Stimulated activated CD8-positive, alpha-beta memory T cell treated with anti-CD3 and anti-CD28 coated beads, Interleukin-15, amount 100 ng/mL, for 1 hour (primary cell): ENCODE measurements at places on chromosomes 5 and 9.

DNA sequence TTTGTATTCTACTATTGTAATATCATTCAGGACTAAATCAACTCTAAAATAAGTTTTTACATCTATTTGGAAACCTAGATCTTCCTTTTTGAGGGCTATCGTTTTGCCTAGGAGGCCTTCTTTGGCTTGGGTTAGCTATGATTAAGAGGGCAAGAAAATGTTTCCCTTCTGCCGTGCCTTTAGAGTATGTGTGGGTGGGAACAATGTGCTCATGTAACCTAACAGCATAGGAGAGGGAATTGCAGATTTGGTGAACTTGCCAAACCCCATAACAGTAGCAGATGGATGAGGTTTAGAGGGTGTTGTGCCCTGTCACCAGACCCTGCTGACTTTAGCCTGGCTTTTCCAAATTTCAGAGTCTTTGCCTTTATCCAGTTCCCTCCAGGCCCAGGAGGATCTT, 339.0 kb downstream of the ADGRV1 start:
- DNase-seq: no peak

- DNase-seq: no peak
These were observed 588.3 kb downstream of the BNC2 start for GRCh38 chr9:16282216-16282615.

- no peak for DNase-seq
These were observed 18.1 kb upstream of the RPL26L1 start for GRCh38 chr5:172941067-172941516.

GRCh38 chr9:33143241-33143661, 23.9 kb downstream of the B4GALT1 start:
- DNase-seq: no peak

GRCh38 chr5:136114414-136115125, 18.1 kb upstream of the SMAD5 start:
- no peak for DNase-seq

DNA sequence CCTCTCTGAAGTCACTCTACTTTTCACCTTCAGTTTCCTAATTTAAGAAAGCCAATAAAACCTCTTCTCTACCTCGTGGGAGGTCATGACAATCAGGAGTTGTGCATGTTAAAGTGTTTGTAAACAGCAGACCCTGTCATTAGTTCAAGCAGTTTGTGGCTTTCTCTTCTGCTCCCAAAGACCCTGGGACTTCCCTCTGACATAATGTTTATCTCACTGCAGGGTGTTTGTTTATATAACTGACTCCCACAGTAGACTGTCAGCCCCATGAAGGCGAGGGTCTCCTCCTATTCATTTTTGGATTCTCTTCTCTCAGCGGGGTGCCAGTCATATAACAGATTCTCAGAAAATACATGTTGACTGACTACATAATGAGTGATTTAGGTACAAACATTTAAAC, 360.0 kb upstream of the ZNF462 start:
- DNase-seq: no peak

- no peak for DNase-seq
These were observed 21.5 kb upstream of the MYO10 start for GRCh38 chr5:16957304-16958196.

- DNase-seq: peak; percentile 59
These were observed 13.8 kb downstream of the EXOSC2 start for GRCh38 chr9:130707225-130707976.

GRCh38 chr9:27276193-27277030, 20.5 kb downstream of the EQTN start:
- DNase-seq: no peak

GRCh38 chr9:119761812-119762211, 392.6 kb upstream of the BRINP1 start:
- DNase-seq: no peak

DNA sequence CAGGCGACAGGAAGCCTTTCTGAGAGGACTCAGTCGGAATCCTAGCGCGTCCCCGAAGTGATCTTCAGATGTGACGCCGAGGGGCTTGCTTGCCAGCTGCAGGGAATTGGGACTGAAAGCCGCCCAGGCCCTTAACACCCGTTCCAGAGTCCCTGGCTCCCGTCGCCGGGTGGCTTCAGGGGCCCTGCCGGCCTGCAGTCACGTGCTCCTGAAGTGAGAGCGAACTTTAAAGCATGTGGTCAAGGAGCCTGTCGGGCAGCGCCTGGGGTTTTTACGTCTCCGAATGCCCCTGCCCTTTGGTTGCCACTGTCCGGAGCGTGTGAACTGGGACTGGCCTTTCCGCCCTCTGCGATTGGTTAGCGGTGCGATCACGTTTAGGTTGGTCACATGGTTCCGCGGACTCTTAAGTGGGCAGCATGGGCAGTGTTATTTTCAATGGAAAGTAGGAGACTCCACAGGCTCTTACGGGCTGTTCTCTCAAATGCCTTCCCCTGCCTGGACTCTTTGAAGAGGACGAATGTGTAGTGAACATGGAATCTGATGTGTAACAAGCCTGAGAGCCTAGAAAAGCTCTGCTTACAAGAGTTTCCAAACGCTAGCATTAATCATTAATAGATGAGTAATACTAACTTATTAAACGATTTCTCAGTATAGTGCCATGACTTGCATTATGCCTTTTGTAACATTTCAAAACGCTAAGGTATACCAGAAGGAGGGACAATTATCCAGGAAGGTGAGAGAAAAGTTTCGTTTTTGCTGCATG, 1.9 kb downstream of the VLDLR start:
- DNase-seq: no peak

DNA sequence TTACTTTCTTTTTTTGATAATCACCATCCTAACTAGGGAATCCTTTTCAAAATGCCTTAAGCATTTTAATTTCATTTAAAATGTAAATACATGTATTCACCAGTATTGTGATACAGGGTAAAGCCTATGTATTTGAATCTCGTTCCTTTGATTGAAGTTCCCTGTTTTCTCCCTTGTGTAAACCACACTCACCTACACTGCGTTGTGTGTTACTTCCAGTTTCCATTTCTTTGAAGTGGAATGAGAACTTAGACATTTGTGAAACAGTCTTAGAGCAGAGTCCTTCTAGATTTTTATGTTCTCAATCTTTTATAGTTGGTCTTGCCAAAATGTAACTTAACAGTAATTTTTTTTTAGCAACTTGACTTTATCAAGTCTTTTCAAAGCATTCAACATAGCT, 101.4 kb downstream of the ZNF462 start:
- DNase-seq: no peak

- no peak for DNase-seq
These were observed 18.6 kb upstream of the SLC6A19 start for GRCh38 chr5:1182633-1183423.

- no peak for DNase-seq
These were observed 2.9 kb downstream of the TNIP1 start for GRCh38 chr5:151077967-151078366.

DNA sequence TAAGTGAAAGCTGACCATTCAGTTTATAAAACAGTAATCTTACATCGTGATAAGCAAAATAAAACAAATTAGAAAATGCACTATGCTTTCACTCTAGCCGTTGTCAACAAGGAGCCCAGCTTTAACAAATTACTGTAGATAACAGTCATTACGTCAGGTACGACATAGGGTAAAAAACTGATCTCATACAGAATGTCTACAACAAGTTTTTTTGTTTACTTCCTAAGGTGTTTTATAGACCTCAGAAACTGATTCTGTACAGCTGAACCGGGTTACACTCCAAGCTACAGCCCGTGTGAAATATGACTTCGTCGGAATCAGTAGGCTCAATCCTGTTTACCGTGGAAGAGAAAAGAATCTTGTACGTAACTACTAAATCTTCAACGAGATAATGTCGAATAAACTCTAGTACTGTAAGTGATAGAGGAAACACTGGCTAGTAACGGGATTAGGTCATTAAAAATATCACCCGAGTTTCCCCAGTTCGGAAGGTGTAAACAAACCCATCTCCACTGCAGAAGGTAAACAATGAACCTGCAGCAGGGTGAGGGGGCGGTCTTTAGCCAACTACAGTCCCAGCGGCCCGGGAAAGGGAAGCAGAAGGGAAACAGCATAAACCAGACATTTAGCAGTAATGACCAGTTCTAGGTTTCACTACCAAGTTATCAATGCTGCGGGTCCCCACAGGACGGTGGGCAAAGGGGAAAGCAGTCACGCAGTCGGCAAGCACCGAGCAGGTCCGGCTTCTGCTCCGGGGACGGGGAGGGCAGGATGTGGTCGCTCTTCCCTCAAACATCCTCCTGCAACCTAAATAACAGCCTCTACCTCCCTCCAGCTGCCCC, 1.1 kb downstream of the RICTOR start:
- peak; percentile 14 for DNase-seq

GRCh38 chr9:125841444-125841843, 94.3 kb downstream of the PBX3 start:
- no peak for DNase-seq

DNA sequence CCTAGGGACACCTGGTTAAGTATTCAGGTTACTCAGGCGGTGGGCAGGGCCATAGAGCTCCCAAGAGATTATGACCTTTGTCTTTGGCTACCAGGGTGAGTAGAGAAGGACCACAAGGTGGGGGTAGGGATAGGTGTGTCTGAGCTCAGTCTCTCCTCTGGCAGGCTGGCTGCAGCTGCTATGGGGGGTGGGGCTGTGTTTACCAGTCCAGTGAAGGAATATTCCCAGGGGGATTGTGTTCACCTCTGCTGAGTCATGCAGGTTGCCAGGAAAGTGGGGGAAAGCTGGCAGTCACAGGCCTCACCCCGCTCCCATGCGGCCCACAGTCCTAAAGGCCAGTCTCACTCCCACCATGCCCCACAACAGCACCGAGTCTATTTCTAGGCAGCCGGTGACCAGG, 53.6 kb upstream of the POU5F2 start:
- DNase-seq: no peak

DNA sequence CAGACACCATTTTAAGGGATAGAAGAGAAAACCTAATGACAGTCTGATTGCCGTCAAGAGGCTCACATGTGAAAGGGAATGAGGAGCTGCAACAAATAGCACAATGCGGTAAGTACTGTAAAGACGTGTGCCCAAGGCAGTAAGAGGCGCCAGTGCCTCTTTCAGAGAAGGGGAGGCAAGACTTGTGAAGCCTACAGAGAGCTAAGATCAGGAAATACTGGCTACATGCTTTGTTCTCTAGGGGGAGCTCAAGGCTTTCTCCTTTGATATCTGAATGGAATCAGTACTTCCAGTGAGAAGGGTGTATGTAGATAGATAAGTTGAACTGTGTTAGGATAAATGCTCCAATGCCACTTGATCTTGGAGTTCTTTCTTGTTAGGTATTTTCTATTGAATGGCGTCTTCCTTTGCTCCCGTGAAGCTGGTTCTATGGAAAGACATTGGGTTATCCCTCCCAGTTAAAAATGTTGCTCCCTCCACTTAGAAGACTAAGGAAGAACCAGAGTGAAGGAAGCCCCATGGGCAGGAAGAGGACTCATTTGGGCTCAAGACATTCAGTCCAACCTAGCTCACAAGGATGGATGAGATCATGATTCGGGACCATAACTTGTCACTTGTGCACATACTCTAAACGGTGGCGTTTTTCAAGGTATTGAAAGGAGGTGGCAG, 23.5 kb upstream of the ALDOB start:
- no peak for DNase-seq

DNA sequence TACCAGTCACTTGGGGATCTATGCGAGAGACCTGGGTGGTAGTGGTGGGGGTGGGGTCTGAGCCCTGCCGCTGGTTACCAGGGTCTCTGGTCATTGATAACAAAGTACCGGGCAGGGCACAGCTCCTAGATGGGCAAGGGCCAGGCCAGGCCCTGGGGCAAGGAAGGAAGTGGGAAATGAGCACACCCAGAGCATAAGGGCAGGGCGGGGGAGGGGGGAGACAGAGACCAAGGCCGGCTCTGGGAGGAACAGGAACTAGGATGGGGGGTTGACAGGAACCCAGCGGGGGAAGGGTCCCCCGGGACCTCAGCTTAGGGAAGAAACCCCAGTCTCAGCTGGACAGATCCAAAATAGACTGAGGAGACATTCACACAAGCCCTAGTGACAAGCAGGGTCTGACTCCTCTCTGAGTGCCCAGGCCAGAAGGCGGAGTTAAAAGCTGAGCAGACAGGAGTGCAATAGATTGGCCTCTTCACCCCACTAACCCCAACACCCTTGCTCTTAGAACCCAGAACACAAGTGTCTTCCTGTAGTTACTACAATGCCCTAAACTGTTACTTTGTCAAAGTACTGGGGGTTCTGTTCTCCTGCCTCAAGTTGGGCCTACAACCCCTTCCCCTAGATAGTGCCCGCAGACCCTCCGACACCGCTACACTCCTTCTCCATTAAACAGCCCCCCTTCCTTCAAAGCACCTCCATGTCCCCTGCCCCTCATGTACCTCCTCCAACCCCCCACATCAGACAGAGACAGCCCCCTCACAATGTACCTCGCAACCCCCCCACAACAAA, 628 bp downstream of the ATOSB start:
- no peak for DNase-seq

DNA sequence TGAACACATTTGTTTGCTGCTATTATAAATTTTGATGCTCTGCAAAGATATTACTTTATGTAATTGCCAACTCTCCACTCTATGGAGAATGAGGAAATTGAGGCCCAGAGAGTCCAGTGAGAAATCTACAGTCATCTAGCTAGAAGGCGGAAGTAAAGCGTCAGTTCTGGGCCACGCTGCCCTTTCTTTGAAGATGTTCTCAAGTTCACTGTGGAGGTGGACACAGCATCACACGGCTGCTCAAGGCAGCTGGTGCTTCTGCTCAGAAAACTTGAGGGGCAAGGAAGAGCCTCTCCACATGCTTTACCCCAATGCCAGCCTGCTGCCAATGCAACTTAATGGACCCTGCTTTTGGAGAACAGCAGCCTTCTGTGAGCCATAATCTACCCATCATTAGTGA, 96.3 kb downstream of the TTLL11 start:
- DNase-seq: no peak

- DNase-seq: no peak
These were observed 108.2 kb downstream of the KLHL3 start for GRCh38 chr5:137627706-137628105.

- no peak for DNase-seq
These were observed 27.8 kb downstream of the SLC12A7 start for GRCh38 chr5:1083823-1084605.

- no peak for DNase-seq
These were observed 675.2 kb downstream of the ACTL7B start for GRCh38 chr9:108180541-108180940.

GRCh38 chr5:84131372-84131771, 253.3 kb downstream of the EDIL3 start:
- DNase-seq: no peak

DNA sequence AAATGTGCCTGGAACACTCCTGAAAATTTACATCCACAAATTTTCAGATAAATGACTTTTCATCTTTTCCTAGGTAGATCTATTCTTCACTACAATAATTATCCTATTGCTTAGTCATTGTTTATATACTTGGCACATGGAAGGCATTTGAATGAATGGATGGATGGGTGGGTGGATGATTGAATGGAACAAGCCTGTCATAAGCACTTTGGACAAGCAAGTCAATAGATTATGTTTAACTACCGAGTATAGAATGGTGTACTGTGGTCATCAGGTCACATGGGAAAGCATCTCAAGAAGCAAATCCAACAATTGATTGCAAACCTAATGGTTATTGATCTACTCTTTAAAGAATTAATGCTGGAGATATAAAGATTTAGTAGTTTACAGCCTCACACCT, 114.4 kb upstream of the DMRTA1 start:
- no peak for DNase-seq

GRCh38 chr5:61467766-61468482, 135.9 kb downstream of the ZSWIM6 start:
- DNase-seq: no peak

- no peak for DNase-seq
These were observed 59.5 kb downstream of the MVB12B start for GRCh38 chr9:126386088-126386487.

GRCh38 chr5:67077296-67077695, 119.3 kb downstream of the CD180 start:
- no peak for DNase-seq

GRCh38 chr9:134895097-134895496, 14.5 kb downstream of the FCN2 start:
- DNase-seq: no peak
